ENCODE measurements at places on chromosomes 6 and 20.

DNA sequence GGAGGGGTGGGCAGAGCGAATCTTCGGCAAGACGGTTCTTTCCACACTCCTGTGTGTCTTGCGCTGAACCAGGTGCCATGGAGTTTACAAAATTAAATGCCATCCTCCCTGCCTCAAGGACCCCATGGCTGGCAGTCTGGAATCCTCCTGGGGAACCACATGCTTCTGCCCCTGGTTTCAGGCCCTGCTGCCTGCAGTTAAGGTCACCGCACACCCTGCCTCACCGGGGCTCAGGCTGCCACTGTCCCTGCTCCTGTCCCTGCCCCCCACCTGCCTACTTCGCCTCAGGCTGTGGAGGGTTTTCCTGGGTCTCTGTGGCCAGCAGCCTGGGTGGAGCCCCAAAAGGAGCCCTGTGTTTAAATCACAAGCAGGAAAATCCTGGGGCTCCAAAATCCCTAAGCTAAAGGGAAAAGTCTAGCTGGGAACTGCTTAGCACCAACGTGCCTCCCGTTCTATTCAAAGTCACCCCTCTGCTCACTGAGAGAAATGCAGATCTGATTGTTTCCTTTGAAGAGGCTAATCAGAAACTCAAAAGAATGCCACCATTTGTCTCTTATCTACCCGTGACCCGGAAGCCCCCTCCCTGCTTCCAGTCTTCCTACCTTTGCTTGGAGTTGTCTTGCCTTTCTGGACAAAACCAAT is 10.6 kb upstream of the TTLL2 start:
- DNase-seq: no peak

DNA sequence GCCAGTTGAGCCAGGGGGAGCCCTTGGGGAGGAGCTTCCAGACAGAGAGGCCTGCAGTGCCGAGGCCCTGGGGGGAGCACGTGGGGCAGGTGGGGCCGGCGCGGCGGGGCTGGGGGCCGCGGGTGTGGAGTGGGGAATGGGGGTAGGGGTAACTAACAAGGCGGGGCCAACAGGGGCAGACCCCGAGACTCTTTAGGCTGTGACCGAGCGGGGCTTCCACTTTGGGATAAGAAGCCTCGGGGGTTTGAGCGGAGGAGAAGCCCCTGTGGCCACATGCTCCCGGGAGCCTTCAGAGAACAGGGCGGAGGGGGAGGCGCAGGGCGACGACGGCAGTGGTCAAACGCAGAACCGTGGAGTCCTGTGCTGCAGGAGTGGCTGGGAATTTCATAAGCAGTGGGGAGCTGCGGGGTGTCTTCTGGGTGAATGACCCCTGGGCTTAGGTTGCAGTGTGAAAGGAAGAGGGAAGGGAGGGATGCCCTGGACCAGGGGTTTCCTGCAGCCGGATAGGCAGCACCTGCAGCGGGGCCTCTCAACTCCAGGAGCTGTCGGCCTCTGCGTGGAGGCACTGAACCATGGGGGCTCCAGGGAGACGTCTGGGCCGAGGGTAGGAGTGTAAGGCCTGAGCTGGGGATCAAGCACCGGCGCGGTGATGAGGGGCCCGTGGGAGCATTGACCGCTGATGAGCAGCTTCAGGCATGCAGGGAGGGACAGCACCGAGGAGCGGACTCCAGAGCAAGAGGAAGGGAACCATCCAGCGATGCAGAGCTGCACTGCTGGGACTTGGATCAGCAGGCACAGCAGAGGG is 121.0 kb downstream of the SYNDIG1 start:
- no peak for DNase-seq

DNA sequence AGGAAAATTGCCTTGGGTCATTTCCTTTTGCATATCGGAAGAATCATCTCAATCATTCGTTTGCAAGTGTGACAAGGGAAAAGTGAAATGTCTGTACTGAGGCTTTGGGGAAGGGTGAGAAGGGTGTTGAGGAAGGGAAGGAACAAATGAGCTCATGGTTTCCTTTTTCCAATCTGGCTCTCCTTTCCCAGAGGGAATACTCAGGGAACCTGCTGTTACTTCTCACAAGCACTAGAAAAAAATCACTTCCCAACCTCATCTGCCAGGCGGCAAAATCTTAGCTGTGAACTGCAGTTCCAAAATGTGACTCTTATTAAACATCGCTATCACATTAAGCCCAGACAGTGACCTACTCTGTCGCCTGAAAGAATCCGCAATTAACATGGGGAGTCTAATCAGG is 258.1 kb downstream of the ZNF217 start:
- DNase-seq: no peak

- DNase-seq: no peak
These were observed 46.8 kb downstream of the RANBP9 start for GRCh38 chr6:13664703-13665352.

DNA sequence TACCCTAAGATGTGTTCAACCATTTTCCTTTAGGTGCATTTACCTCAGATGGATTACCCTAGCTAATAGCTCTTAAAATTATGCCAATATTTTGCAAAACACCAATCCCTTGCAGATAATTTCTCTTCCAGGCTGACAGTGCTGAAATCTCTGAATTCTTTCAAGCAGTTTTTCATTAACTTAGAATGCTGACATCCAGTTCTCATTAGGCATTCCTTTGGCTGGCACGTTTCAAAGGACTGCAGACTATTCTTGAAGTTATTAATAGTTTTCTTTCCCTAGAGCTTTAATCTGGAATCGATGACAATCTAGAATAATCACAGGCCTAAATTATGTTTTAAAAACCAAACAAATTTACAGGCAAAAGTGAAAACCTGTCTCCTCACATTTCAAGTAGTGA is 68.3 kb downstream of the SMLR1 start:
- DNase-seq: no peak

GRCh38 chr6:17910189-17910588 is 77.2 kb downstream of the KIF13A start:
- DNase-seq: no peak

GRCh38 chr6:34934516-34934915 is 45.5 kb downstream of the ANKS1A start:
- peak; percentile 90 for DNase-seq

- DNase-seq: peak; percentile 37
These were observed 68.9 kb upstream of the FAM184A start for GRCh38 chr6:119147101-119148053.

- no peak for DNase-seq
These were observed 46.6 kb downstream of the TPBG start for GRCh38 chr6:82410151-82410648.

DNA sequence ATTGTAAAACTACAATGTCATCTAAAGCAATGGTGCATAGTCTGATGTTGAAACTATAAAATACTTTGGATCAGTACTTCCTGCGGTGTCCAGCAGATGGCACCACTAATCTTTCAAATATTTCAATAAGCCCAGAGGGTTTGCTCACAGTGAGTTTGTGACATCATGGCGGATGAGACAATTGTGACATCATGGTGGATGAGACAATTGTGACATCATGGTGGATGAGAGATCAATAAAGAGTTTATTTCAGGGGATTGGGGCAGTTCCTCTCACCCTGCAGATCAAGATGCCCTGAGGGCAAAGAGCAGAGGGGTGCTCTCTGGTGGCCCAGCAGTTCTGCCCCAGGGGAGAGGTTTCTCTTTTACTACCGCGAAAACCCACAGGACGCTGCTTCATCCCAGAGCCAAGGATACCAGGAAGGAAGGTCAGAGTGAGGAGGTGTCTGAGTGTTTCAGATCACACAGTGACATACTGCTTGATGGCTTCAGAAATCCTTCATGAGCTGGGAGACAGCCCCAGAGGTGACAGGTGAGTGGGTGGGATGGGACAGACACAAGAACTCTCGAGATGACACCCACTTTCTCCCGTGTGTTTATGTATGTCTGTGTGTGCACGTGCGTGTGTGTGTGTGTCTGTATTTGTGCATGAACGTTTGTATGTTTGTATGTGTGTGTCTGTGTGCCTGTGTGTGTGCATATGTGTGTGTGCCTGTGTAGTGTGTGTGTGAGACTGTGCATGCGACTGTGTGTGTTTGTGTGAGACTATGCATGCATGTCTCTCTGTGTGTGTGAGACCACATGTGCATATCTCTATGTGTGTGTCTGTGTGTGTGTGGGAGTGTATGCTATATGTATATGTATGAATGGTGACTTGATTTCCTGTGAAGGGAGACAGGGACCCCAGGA is 7.3 kb upstream of the ULBP2 start:
- peak; percentile 46 for DNase-seq

DNA sequence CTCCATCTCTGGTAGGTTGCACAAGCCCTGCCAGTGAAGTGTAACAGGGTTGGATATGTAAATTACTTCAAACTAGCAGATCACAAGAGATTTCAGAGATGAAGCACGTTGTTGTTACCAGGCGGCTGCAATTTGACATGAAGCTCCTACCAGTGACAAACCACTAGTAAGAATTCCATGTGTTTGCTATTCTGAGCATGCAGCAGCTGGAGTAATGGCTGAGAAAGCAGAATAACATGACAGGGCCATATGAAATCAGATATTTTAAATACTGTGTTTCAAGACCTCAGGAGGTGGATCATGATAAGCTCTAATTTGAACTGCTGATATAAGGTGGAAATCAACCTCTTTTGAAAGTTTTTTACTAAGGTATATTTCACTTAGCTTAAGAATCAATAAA is 11.4 kb downstream of the RIN2 start:
- no peak for DNase-seq

DNA sequence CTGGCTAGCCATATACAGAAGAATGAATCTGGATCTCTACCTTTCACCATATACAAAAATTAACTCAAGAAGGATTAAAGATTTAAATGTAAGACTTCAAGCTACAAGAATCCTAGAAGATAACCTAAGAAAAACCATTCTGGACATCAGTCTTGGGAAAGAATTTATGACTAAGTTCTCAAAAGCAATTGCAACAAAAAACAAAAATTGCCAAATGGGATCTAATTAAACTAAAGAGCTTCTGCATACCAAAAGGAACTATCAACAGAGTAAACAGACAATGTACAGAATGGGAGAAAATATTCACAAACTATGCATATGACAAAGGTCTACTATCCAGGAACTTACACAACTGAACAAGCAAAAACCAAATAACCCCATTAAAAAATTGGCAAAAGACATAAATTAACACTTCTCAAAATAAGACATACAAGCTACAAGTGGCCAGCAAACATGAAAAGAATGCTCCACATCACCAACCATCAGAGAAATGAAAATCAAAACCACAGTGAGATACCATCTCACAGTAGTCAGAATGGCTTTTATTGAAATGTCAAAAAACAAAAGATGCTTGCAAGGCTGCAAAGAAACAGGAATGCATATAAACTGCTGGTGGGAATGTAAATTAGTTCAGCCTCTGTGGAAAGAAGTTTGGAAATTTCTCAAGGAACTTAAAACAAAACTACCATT is 66.8 kb upstream of the RSPO3 start:
- DNase-seq: no peak

- DNase-seq: no peak
These were observed 119.2 kb downstream of the KCNQ5 start for GRCh38 chr6:72741083-72741482.

DNA sequence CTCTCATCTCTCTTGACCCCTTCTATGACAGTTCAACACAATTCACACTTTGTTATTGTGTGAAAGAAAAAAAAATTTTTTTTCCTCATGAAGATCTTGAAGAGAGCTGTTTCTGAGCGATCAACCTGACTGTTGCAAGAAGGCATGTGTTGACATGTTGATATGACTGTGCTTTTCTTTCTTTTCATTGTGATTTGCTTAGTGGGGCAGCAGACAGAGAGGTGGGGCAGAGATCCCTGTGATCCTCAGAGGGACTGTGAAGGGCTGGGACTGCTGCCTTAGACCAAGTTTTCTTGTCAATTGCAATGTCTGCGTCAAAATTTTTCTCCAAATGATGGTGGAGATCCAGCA is 70.8 kb upstream of the IYD start:
- no peak for DNase-seq

GRCh38 chr20:5153612-5154542 is 27.1 kb downstream of the CDS2 start:
- DNase-seq: no peak

- DNase-seq: no peak
These were observed 14.0 kb downstream of the GMDS start for GRCh38 chr6:2231438-2231837.

- DNase-seq: no peak
These were observed 77.1 kb downstream of the SOD2 start for GRCh38 chr6:159615918-159616317.

DNA sequence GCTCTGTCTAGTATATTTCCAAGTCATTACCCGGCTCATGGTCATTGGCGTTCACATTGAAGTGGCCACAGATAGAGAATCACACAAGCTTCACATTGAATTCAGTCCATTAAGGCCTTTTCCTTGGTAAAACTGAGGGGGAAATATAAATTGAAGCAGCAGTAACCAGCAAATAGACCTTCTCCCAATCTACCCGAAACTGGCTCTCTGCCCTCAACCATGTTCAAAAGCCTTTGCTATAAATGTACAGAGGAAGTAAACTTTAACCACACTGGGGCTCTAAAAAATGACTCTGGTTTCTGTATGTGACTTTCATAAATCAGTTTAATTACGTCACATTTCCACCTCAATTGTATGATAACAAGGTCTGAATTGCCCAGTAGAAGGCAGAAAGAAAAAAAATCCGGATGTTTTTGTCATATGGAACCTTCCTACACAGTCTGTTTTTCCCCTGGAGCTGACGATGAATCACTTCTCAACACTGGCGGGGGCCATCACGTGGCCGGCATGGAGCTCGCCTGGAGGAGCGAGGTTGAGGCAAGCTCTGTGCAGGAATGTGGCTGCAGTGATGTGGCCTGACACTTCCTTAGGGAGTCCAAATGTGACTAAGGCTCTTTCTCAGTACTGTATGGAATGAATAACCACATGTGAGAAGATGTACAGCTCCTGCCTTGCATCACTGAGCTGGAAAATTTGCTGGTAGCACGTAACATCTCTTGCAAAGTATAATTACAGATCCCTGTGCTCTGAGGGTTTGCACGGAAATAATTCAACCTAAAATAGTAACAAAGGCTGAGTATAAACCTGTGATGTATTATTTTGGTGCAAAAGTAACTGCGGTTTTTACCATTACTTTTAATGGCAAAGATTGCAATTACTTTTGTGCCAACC is 58.6 kb upstream of the SNX9 start:
- DNase-seq: peak; percentile 78

DNA sequence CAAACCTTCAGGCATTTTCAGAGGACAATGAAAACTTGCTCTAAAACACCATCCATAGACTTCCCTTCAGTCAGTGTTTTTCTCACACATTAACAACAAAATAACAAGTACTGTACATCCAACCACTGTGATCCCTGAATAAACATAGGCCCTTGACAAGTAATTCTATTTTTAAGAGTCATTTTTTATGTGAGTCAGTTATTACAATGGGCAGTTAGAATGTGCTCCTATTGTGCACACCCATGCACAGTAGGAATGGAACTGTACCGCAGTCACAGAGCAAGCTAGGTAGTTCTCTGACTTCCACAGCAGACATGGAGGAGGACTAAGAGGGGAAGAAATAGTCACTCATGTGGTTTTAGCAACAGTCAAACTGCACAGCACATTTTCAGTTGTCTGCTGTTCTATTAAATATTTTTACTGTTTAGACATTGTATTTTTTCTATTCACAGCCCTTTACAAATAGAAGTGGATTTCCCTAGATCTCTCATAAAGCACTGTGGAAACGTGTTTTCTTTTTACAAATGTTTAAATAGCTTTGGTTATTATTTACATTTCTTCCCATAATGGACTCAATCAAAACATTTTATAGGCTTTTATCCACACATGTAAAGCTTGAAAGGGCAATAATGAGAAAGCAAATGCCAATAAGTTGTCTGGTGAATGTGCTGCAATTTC is 100.4 kb downstream of the JAG1 start:
- DNase-seq: no peak
